Panc1 (cell line): ENCODE measurements at places on chromosomes 5 and 9. TPM values are rescaled to one million over a fixed set of nuclear protein-coding genes. Genes with fewer than 3 reads are reported as not detected.

OR1J2 gene
- not detected for total RNA-seq

BRINP1 gene
- not detected for total RNA-seq

GFPT2 gene
- 2.1 TPM for total RNA-seq

CREBRF gene
- 9.0 TPM for total RNA-seq

ZNF366 gene
- total RNA-seq = not detected

BTNL8 gene
- total RNA-seq = not detected

PAM gene
- total RNA-seq = 131 TPM

CD180 gene
- not detected for total RNA-seq

PLPPR1 gene
- total RNA-seq = not detected

TAF1L gene
- total RNA-seq = not detected

C5orf34 gene
- total RNA-seq = 6.3 TPM

ALDOB gene
- 0.67 TPM for total RNA-seq

GRCh38 chr5:67042176-67043003, 154.2 kb downstream of the CD180 start:
- H3K27ac ChIP-seq = no peak overlapping the region
- no peaks in the 10 kb centered on the region for H3K27me3 ChIP-seq
- no peaks in the 10 kb centered on the region for H3K4me1 ChIP-seq
- no peak for DNase-seq
- no peak overlapping the region for H3K4me3 ChIP-seq
- H3K36me3 ChIP-seq = no peaks in the 10 kb centered on the region

DNA sequence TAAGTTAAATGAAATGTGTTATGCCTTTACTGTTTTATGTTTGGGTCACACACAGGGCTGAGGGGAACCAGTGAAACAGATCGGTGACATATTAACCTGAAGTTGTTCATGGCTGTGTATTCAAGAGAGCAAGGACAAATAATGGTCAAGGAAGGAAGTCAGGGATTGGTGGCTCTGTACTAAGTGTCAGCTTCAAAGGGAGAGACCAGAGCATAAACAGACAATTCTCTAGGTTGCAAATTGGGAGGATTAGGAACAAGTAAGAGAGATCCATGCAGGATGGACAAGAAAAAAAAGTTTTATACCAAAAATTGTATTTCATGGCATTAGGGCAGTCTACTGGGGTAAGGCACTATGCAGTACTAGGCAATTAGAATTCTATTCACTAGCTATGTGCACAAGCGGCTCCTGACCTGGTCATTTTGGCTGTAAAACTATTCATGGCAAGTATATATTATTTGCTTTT, 156.3 kb downstream of the PLPPR1 start:
- no peak overlapping the region for H3K4me3 ChIP-seq
- no peak overlapping the region for H3K27ac ChIP-seq

GRCh38 chr9:37775216-37775919, 9.5 kb downstream of the EXOSC3 start:
- no peaks in the 10 kb centered on the region for H3K4me1 ChIP-seq
- DNase-seq = no peak
- H3K4me3 ChIP-seq = no peak overlapping the region
- peaks cover 17% of the 10 kb centered on the region; the same call in 1 of the 2 replicates for H3K36me3 ChIP-seq

- no peak overlapping the region for H3K4me3 ChIP-seq
- H3K27ac ChIP-seq = no peak overlapping the region
- DNase-seq = no peak
- H3K36me3 ChIP-seq = no peaks in the 10 kb centered on the region
- H3K27me3 ChIP-seq = no peaks in the 10 kb centered on the region
Observed at GRCh38 chr5:21831145-21831787, 1021.9 kb downstream of the CDH12 start.

GRCh38 chr9:15010581-15010980, 100.4 kb upstream of the FREM1 start:
- H3K4me1 ChIP-seq = no peaks in the 10 kb centered on the region
- H3K36me3 ChIP-seq = no peaks in the 10 kb centered on the region
- no peak for DNase-seq
- H3K27ac ChIP-seq = no peak overlapping the region
- no peaks in the 10 kb centered on the region for H3K27me3 ChIP-seq

- H3K36me3 ChIP-seq = no peaks in the 10 kb centered on the region
- no peaks in the 10 kb centered on the region for H3K4me1 ChIP-seq
- no peak for DNase-seq
- H3K4me3 ChIP-seq = no peak overlapping the region
- H3K27ac ChIP-seq = 0 out of 2 replicates have a peak overlapping the region, but pooled peaks have one; percentile 9
Observed at GRCh38 chr5:124199893-124200292, 546.5 kb downstream of the ZNF608 start.

- peaks cover 12% of the 10 kb centered on the region; the same call in 1 of the 2 replicates for H3K4me1 ChIP-seq
- no peaks in the 10 kb centered on the region for H3K27me3 ChIP-seq
- H3K36me3 ChIP-seq = peaks cover 15% of the 10 kb centered on the region
- H3K27ac ChIP-seq = peak overlapping the region; percentile 71
- peak overlapping the region; percentile 91 for H3K4me3 ChIP-seq
- DNase-seq = no peak
Observed at GRCh38 chr5:71456362-71456743, 902 bp downstream of the BDP1 start.

GRCh38 chr5:57724836-57725235, 242.2 kb upstream of the ACTBL2 start:
- no peak overlapping the region for H3K4me3 ChIP-seq
- H3K4me1 ChIP-seq = no peaks in the 10 kb centered on the region
- H3K36me3 ChIP-seq = no peaks in the 10 kb centered on the region
- no peak overlapping the region for H3K27ac ChIP-seq
- H3K27me3 ChIP-seq = no peaks in the 10 kb centered on the region

DNA sequence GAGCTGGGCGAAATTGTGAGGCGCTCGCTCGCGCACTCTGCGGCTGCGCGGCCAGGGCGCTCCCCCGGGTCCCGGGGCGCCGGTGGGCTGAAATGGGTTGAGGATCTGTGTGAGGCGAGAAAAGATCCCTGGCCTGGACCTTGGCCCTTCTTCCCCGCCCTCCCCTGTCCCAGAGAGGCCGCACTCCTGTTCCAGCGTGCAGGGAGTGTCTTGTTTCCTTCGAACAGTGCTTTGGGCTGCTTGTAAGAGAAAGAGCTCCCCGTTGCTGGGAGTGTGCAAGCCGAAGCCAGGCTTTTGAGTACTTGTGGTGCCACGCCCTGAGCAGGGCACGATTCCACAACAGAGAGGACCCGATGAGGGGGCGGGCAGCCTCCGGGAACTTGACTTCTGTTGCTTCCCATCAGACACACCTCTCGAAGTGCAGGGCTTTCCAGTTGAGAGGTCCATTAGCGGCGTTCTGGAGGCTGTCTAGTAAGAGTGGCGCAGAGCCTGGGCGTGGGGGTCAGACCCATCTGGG, 535 bp downstream of the DOLPP1 start:
- H3K27me3 ChIP-seq = no peaks in the 10 kb centered on the region
- no peak for DNase-seq
- H3K4me1 ChIP-seq = peaks cover 8% of the 10 kb centered on the region; the same call in 1 of the 2 replicates
- peak overlapping the region; percentile 84 for H3K4me3 ChIP-seq

DNA sequence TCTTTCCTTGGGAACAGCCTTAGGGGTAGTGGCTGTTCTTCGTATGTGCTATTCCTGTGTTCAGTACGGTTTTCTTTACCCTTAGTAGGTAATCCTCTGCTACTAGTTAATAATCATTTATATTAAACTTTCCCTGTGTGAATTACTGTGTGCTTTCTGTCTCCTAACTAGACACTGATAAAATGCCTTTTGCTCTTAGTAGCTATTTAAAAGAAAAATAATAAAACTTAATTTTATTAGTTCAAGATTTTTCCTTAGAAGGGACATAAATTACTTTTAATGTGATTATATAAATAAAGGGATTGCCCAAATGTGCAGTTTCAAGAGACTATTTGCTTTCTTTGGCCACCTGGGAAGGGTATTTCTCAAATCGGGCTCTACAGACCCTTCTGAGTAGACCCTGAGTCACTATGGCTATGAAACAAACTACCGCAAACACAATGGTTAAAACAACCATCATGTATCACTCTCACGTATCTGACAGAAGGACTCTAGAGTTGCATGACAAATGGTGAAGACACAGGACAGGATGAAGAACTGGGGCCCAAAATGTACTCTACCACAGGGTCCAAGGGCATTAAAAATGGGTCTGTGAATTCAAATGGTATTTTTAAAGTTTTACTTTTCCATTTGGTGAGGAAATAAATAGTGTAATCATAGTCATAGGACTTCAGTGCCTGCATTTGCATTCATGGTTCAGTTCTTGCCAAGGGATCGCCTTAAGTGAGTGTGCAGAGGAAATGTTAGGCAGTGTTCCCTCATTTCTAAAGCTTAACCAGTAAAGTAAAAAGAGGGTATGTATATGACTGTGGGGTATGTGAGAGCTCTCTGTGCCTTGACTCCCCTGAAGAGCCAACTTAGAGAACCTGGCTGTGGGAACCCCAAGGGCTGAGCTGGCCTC, 97.0 kb downstream of the TSSK1B start:
- H3K27me3 ChIP-seq = no peaks in the 10 kb centered on the region; the same call in 1 of the 2 replicates
- no peaks in the 10 kb centered on the region for H3K4me1 ChIP-seq
- no peak overlapping the region for H3K27ac ChIP-seq

DNA sequence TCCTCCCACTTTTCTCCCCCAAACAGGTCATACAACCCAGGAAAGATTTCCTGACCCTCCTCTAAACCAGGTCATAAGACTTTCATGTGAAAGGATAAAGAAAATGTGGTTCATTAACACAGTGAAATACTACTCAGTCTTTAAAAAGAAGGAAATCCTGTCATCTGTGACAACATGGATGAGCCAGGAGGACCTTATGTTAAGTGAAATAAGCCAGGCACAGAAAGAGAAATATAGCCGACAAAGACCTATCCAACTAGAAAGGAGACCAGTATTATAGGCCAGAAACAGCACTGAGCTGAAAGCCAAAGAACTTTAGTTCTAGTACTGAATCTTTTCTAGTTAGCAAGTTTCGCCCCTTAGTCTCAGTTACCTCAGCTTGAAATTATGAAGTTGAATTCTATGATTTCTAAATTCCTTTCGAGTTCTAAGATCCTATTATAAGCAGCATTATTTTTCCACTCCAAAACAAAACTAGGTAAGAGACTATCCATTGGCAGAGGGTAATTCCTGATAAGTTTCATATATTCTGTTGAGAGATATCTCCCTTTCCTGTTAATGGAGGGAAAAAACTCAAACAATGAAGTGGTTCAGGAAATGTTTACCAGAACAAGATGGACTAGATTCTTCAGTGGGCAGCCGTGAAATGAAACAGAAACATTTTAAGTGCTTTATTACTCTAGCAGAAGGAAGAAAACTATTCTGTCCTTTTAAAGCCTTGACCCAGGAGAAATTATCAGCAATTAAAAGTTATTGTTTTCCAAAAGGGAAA, 42.5 kb downstream of the GNA14 start:
- no peaks in the 10 kb centered on the region for H3K27me3 ChIP-seq
- no peak overlapping the region for H3K4me3 ChIP-seq
- no peak for DNase-seq
- no peaks in the 10 kb centered on the region for H3K4me1 ChIP-seq

DNA sequence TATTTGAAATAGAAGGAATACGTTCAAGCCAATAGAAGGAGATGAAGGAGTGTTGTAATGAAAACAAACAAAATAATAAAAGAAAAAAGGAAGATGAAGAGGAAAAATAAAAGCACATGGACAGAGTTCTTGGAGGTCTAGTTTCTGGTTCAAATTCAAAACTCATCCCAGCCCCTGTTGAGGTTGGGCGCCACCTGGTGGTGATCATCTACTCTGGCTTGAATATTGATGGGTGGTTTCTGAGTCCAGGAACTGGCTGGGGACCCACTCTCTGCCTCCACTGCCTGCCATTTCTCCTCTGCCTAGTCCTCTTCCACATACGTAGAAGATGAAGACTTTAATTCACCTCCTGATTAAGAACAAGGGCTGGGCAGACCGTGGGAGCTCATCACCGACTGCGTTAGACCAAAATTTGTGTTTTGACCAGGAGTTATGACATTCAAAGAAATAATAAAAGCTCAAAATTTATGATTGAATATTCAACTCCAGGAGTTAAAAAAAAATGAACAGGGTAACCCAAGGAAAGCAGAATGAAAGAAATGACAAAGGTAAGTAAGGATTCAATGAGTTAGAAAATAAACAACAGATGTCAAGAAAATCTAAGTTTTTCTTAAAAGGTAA, 99.0 kb upstream of the SLC1A3 start:
- H3K4me1 ChIP-seq = no peaks in the 10 kb centered on the region
- no peak overlapping the region for H3K27ac ChIP-seq
- no peaks in the 10 kb centered on the region for H3K36me3 ChIP-seq
- DNase-seq = peak; percentile 33

GRCh38 chr9:105117234-105117633, 127.2 kb upstream of the SLC44A1 start:
- H3K4me1 ChIP-seq = no peaks in the 10 kb centered on the region
- no peaks in the 10 kb centered on the region for H3K27me3 ChIP-seq
- no peaks in the 10 kb centered on the region for H3K36me3 ChIP-seq
- DNase-seq = no peak

DNA sequence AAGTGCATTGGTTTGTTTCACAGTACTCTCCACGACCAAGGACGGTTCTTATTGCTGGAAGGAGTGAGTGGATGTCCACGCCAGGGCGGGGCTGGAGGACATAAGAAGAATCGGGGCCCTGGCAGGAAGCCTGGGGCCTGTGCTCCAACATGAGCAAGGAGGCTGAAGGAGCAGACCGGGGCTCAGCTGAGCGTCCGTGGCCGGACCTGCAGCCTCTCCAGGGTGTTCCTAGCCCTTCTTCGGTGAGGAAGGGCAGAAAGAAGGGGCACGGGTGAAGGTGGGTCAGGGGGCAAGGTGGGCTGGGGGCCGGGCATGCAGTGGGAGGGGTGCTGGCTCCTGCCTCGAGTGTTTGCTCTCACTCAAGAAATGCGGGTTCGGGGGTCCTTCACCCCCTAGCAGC, 18.1 kb downstream of the FAM78A start:
- H3K4me1 ChIP-seq = no peaks in the 10 kb centered on the region
- no peaks in the 10 kb centered on the region for H3K27me3 ChIP-seq
- no peaks in the 10 kb centered on the region for H3K36me3 ChIP-seq
- no peak overlapping the region for H3K27ac ChIP-seq
- no peak overlapping the region for H3K4me3 ChIP-seq
- DNase-seq = no peak

DNA sequence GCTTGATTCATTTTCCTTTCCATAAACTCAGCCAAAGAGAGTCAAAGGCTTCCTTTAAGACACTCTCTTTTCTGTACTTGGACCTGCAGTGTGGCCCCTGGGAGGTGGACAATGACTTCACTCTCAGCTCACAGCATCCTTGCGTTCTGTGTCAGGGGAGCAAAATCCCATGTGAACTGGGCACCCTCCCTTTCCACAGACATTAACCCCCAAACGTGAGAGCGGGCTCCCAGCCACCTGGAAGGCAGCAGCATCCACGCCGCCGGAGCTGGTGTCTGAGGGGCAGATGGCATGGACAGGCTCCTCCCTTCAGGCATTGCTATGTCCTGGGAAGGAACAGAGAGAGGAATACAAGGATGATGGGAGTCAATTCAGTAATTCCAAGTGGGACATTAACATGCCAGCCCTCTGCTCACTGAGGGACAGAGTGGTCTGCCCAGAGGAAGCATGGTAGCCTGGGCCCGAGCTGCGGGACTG, 39.5 kb downstream of the TRIP13 start:
- no peak overlapping the region for H3K4me3 ChIP-seq
- DNase-seq = no peak
- H3K4me1 ChIP-seq = no peaks in the 10 kb centered on the region
- H3K36me3 ChIP-seq = no peaks in the 10 kb centered on the region
- no peak overlapping the region for H3K27ac ChIP-seq
- H3K27me3 ChIP-seq = no peaks in the 10 kb centered on the region

- H3K4me1 ChIP-seq = peaks cover 17% of the 10 kb centered on the region
- H3K27me3 ChIP-seq = no peaks in the 10 kb centered on the region
- no peak overlapping the region for H3K4me3 ChIP-seq
- H3K36me3 ChIP-seq = no peaks in the 10 kb centered on the region
Observed at GRCh38 chr5:154520861-154521453, 42.9 kb upstream of the HAND1 start.
